ENCODE measurements at places on chromosomes 12 and 14.

DNA sequence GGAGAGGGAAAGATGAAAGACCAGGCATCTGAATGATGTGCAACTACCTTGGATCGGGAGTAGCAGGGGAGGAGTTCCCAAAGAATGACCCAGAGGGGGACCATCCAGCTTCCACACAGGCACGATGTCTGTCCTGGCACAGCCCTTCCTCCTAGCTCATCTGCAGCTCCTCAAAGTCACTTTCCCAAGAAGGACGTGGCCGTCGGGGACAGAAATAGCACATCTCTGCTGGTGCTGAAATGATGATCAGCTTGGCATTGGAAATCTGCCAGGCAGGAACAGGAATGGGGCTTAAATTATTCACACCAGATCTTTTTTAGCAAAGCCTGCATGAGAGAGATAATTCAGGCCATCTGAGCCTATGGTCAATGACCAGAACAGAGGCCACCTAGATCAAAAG is 41.7 kb downstream of the TSPAN11 start:
- DNase-seq, result no peak

- peak; percentile 89 for DNase-seq
Measured at GRCh38 chr14:57008534-57008933, 198.3 kb upstream of the OTX2 start.

DNA sequence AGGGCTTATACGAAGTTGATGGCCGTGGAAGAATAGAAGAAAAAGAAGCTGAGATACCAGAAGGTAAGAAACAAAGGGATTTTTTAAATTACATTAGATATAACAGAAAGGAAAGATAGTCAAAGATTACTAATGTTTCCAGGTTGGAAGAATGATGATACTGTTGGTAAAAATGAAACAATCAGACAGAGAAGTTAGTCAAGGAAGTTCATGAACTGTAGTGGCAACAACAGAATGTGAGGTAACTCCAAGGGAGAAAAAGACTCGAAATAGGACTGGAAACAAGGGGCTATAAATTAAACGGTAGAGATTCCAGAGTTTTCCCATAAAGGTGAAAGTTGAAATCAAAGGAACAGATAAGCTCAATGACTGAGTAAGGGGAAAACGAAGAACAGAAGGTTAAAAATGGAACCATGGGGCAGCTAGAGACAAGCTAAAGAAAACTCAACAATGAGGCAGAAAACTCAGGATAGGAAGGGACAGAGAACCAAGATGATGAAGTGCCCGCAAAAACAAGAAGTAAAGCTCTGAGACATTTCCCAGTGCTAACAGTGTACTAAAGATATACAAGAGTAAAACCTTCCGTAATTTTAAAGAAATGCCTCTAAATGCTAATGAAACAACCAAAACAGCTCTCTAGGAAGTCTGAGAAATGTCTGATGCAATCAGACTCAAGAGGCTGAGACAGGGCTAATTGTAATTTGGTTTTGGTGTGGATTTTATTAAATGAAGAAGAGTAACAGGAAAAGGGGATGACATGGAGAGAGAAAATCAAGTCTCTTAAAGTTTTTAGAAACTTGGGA is 70.0 kb downstream of the PPP2R5E start:
- DNase-seq, result no peak

DNA sequence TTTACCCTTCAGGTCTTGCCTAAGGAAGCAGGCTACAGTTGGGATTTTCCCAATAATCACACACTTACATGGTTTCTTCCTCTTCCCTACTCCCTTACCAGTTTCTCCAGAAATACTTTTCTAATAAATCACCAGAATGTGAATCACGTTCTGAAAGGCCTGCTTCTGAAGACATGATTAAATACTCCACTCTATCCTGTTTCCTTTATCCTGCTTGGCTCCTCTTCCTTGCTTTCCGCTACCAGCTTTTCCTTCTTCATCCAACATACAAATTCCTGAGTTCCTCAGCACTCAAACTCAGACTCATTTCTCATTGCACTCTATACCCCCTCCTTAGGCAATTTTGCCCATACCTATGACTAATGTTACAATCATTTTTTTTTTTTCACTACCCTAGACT is 118.3 kb downstream of the MGAT4C start:
- no peak for DNase-seq

GRCh38 chr12:56931474-56931978 is 2.7 kb downstream of the SDR9C7 start:
- no peak for DNase-seq

DNA sequence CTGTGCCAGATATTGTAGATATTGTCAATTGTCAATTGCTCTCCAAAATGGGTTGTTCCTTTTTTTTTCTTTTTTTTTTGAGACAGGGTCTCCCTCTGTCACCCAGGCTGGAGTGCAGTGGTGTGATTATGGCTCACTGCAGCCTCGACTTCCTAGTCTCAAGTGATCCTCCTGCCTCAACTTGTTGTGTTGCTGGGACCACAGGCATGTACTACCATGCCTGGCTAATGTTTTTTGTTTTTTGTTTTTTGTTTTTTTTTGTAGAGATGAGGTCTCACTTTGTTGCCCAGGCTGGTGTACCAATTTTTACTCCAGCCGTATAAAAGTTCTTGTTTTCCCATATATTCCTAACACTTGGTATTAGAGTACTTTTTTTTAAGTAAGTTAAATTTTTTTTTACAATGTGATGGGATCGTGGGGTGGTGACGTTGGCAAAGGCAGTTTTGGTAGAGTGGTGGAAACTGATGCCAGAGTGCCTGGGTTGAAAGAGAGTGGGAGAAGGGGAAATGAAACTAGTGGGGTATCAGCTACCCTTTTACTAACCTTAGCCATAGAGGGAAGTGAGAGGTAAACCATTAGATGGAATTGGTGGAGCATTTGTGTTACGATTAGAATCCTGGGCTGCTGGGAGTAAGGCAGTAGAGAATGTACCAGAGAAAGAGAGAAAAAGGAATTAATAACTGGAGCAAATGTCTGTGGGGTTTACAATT is 33.0 kb upstream of the CFAP54 start:
- no peak for DNase-seq

- DNase-seq, result no peak
Measured at GRCh38 chr14:30957813-30958370, 67.6 kb upstream of the AP4S1 start.

DNA sequence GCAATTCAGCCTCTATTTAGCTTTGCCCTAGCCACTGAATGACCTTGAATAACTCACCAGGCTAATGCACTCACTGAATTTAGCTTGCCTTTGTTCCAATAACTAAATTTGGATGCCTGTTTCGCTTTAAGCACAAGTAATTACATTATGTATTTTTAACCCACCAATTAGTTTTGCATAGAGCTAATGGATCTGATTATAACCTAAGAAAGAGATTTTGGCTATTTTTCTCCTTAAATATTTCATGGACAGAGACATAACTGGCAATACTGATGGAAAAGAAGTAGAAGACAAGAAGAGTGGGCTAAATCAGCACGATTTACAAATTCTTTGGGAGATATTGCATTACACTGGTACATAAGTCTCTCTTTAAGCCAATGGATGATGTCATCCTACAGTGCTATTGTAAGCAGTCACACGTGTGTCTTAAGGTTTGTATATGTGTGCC is 85.7 kb downstream of the AKAP6 start:
- DNase-seq, result no peak

All from NCI-H2171 treated with DMSO at 0.1 percent for 48 hours (cell line).